ENCODE measurements at places on chromosomes 7 and 10.

DNA sequence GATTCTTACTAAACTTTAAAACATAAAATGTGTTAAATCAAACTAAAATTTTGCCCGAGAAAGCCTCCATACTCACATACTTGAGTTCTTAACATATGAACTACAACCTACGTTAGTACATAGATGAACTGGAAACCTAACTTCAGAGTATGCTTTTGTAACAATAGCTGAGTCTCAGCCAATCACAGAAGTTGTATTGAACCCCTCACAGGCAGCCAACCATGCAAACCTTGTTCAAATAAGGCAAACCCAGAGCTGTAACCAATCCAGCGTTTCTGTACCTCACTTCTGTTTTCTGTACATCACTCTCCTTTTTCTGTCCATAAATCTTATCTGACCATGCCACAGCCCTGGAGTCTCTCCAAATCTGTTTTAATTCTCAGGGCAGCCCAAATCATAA lies 157.3 kb upstream of the COL1A2 start:
- DNase-seq, result no peak

DNA sequence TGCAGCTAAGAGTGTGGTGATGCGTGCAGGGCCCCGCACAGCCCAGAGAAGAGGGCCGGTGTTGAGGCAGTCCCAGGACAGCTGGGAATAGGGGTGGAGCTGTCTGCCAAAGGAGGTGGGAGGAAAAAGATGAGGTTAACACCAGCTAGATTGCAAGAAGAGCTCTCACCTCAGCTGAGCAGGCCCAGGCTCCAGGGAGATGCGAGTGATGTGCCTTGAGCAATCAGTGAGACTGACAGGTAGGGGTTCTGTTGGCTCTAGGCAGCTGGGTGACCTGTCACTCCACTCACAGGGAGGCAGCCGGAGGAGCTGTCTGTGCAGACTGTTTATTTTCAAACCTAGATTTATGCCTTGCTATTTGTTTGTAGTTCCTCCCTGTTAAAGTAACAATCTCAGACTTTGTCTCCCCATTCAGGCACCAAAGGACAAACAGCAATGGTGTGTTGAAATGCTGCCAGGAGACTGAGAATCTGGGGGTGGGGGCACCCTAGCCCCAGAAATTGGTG lies 205.1 kb upstream of the CXCL12 start:
- DNase-seq, result no peak

GRCh38 chr10:121627876-121628581 lies 29.8 kb upstream of the FGFR2 start:
- no peak for DNase-seq

DNA sequence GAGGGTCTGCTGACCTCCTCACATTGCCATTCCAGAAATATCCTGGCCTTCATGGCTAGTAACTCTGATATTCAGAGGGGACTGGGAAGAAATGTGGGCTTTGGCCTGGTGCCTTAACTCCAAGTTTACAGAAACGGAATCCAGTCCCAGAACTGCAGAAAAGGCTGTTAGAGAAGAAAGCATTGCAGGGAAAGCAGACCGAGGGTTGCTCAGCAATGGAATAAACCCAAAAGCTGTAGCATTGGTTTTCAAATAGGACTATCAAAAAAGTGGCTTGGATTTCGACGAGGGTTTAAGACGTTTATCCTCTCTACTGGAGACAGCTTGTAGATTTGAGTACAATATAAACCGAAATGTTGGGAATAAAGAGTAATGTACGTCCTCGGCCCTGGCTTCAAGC lies 425.8 kb upstream of the FOXK1 start:
- no peak for DNase-seq

GRCh38 chr7:114548081-114548980 lies 133.7 kb downstream of the FOXP2 start:
- DNase-seq, result no peak

GRCh38 chr7:1856161-1856887 lies 186.2 kb downstream of the ELFN1 start:
- no peak for DNase-seq

GRCh38 chr10:17232276-17232960 lies 4.4 kb downstream of the VIM start:
- DNase-seq, result no peak

- DNase-seq, result no peak
Measured at GRCh38 chr7:73518470-73518869, 3.6 kb downstream of the BAZ1B start.

DNA sequence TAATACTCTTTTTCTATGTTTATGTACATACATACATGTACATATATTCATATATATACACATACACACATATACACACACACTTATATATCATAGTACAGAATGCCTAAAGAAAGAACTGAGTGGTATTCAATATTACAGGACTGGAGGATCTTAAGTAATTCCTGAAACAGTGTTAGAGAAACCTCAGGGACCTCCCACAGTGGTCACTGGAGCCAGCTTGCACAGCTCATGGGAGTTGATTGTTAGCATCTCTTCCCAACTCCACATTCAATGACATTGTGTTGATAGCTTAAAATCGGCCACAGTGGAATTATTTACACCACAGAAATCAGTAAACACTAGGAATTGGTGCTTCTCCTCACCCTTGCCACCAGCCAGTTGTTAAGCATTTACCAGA lies 6.0 kb downstream of the LRRC17 start:
- DNase-seq, result no peak

DNA sequence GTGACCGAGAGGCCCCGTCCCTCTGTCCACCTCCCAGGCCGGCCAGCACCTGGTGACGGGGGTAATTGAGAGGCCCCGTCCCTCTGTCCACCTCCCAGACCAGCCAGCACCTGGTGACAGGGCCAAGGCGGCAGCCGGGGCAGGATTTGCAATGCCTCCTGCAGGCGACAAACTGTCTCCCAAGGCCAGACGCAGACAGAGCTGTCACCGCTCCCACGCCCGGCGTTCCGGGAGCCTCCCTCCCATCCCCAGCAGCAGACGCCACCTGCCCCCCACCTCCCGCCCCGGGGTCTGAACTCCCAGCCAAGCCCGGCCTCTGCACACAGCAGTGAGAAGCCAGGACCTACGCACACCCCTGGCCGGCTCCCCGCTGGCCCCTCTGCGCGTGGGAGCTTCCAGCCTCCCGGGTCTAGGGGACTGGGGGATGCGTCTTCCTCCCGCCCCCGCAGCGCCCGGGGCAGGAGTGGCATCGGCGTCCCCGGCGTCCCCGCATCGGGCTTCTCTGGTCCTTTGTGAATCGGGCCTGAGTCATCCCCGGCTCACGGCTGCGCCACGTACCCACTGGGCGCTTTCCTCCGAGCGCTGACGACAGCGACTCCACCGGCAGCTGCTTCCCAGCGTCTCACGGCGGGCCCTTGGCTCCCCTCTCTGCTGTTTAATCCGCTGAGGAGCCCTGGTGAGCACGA lies 95.1 kb upstream of the DIP2C start:
- DNase-seq, result peak; percentile 37

DNA sequence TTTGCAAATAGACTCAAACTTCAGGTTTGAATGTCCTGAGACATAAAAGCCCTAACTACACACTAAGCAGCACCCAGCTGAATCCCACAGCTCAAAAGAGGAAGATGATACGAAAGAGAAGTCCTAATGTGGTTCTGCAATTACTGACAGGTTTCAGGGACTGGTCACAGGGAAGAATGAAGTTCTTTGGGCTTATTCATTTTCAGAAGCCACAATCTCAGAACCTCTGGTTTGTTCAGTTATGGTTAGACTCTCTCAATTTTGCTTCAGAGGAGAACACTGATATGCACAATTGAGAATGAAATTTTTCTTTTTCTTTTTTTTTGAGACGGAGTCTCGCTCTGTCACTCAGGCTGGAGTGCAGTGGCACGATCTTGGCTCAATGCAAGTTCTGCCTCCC lies 94.6 kb upstream of the FAM180A start:
- no peak for DNase-seq

DNA sequence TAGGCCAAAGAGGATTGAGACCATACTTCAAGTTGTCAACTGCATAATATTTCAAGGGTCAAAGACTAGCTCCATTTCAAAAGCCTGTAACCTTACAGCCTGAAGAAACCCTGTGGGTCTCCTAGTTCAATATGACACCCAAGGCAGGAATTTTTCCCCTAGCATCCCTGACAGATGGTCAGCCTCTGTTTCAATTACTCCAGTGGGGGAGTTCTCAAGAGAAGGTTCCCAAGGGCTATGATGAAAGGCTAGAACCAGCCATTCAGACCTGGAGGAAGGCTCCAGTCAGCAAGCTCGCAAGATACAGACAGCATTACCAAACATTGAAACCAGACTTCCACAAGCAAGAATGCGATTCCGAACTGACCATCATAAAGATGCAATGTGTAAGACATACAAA lies 1.6 kb downstream of the HTR7 start:
- no peak for DNase-seq

- DNase-seq, result no peak
Measured at GRCh38 chr7:138587485-138587884, 113.7 kb downstream of the SVOPL start.

GRCh38 chr7:100127866-100128636 lies 1.3 kb downstream of the MBLAC1 start:
- no peak for DNase-seq

DNA sequence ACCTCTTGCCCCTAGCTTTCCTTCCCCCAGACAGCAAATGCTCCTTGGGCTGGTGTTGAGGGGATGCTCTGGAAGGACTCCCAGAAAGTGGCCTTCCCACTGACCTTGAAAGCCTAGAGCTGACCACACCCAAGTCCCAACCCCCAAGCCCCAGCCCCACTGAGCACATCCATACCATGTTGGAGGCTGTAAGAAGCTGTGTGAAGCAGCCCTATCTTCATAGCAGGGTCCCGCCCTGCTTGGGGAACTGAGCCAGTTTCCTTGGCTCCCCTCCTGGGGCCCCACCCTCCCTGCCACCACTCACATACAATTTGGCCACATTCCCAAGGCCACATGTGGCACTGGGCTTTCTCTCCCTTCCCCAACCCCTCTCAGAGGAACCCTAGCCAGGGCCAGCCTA lies 72.3 kb upstream of the CACUL1 start:
- no peak for DNase-seq

DNA sequence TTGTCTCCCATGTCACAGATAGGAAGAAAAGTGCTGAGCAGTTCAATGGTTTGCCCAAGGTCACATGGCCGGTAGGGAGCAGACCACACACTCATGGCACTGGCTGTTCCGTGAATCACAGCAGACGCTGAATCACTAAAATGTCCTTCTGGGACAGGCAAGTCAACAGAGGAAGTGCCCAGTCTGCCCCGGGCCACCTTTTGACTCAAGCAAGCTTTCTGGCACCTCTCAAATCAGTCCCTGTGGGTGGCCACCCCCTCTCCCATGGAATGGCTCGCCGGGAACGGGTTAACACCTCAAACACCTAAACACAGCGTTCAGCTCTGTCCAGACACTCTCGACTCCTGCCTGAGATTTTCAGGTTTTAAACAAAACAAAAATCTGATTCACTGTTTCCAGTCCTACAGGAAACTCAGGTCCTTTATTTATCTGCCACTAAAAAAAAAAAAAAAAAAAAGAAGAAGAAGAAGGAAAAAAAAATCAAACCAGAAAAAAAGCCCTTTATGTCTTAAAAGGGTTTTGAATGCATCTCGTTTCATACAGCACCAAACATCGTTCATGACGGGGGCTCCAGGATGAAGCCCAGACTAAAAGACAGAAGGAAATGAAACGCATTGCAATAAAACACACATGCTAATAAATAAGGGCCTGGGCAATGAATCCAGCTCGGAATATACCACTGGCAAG lies 15.5 kb downstream of the CARD11 start:
- no peak for DNase-seq

DNA sequence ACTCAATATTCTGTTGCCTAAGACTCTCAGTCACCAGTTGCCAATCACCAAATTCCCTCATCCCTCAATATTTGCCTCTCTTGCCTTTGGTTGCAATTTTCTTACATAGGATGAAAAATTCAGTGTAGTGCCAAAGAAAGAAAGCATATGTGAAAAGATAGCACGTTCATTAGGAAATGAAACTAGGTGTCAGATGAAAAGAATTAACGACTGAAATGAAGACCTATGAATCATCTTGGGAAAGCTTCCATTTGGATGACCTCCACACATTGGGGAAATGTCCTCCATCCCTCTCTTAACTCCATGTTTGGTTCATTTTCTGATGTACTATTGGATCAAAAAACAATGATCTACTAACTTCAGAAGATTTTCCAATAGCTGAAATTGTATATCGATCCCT lies 145.1 kb upstream of the MEOX2 start:
- DNase-seq, result no peak

DNA sequence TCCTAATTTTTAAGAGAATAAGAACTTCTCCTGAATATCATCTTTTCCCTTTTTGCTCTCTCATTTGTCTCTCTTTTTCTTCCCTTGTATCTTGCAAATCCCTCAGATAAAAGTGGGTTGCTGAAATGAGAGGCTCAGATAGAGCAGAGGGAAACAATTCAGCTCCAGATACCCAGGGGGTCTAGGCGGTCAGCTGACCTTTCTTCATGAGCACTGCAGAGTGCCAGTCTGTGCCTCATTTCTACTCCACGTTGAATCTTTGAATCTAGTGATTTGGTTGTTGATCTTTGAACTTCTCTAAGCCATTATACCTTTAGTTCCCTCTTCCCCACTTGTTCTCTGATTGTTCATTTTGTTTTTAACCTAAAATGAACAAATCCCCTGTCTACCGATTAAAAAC lies 572.6 kb downstream of the PTPRN2 start:
- DNase-seq, result no peak

DNA sequence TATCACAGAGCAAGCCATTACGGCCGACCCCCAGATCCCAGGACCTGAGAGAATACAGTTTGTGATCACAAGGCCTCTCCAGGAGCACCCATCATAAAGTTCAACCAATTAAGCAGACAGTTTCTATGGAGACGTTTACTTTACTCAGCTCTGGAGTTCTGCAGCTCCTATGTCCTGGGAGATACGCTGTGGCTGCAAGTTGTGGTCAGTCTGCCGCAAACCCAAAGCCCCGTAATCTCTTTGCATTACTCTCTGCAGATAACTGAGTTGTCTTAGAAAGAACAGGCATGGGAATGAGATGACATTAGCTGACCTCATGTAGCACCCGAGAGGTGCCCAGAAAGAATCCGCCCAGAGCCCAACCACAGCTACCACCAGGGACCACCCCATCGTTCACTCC lies 305.1 kb downstream of the FGFR2 start:
- DNase-seq, result no peak

GRCh38 chr7:81990395-81990794 lies 220.5 kb upstream of the HGF start:
- no peak for DNase-seq

DNA sequence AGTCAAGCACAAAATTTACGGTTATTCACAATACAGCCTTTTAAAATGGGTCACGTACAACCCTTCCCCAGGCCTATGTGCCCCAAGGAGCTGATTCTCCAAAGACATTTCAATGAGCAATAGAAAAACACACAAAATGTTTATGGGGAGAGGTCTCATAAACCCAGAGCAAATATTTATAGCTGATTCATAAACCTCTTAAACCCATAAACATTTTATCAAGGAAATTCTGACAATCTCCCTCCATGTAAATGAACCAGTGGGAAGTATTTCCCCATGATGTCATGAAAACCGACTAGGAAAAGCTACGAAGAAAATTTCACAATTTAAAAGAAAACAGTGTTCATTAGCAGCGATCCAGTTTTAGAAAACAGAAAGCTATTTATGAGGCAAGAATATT lies 36.0 kb downstream of the SFMBT2 start:
- DNase-seq, result no peak

Measured in COR-L47 (cell line).